ENCODE measurements at places on chromosomes 5 and 9. TPM values are rescaled to one million over a fixed set of nuclear protein-coding genes. Genes with fewer than 3 reads are reported as not detected.

Gene FKBP15
- total RNA-seq = 36.6 TPM

Gene VLDLR
- total RNA-seq = 3.2 TPM

Gene PCDHA10
- 26.3 TPM for total RNA-seq

Gene ARL10
- 3.0 TPM for total RNA-seq

Gene AKNA
- 31.0 TPM for total RNA-seq

Gene PCDHB8
- total RNA-seq = 1.7 TPM

Gene MYO10
- total RNA-seq = 53.8 TPM

Gene IL4
- not detected for total RNA-seq

Gene HTR1A
- total RNA-seq = not detected

Gene STKLD1
- total RNA-seq = not detected

Gene DAB2IP
- total RNA-seq = 59.1 TPM

Gene GHR
- 34.8 TPM for total RNA-seq

Gene PCDHB14
- 4.9 TPM for total RNA-seq

Gene ADRA1B
- 0.18 TPM for total RNA-seq

Gene PCDHGB7
- 19.3 TPM for total RNA-seq

Gene NAIP
- 34.2 TPM for total RNA-seq

Measured in stomach (tissue), 19 donors.